ENCODE measurements at places on chromosomes 7 and 10. TPM values are rescaled to one million over a fixed set of nuclear protein-coding genes. Genes with fewer than 3 reads are reported as not detected.

GRCh38 chr10:85635650-85636049, 730.9 kb downstream of the GRID1 start:
- no peak for DNase-seq

DNA sequence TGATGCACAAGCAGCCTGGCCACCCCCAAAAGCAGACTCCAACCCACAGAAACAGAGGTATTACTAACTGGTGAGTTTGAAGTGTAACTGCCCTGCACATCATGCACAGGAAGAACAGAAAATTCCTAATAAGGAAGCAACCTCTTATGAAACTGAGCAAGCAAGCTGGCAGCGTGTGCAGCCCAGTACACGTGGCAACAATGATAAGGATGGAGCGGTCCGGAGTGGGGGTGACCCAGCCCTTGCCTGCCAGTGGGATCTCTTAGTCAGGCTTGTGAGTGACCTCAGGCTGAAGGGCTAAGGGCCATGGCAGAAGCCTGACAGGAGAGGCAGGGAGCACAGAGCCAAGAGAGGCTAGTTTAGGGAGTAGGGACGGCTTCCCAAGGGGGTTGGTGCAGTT, 22.1 kb upstream of the AOAH start:
- DNase-seq, result no peak

The TRPV6 gene
- under 0.01 TPM for total RNA-seq

DNA sequence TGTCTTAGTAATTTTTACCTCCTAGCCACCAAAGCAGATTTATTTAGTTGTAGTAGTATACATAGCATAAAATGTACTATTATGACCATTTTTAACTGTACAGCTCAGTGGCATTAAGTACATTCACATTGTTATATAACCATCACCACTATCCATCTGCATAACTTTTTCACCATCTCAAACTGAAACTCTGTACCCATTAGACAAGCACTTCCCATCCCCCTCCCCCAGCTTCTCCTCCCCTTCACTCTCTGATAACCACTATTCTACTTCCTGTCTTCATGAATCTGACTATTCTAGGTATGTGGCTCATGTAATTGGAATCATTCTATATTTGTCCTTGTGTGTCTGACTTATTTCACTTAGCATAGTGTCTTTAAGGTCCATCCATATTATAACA, 71.9 kb downstream of the MRPL32 start:
- no peak for DNase-seq

The ZNF722 gene
- total RNA-seq, result not detected

The DRGX gene
- total RNA-seq, result not detected

DNA sequence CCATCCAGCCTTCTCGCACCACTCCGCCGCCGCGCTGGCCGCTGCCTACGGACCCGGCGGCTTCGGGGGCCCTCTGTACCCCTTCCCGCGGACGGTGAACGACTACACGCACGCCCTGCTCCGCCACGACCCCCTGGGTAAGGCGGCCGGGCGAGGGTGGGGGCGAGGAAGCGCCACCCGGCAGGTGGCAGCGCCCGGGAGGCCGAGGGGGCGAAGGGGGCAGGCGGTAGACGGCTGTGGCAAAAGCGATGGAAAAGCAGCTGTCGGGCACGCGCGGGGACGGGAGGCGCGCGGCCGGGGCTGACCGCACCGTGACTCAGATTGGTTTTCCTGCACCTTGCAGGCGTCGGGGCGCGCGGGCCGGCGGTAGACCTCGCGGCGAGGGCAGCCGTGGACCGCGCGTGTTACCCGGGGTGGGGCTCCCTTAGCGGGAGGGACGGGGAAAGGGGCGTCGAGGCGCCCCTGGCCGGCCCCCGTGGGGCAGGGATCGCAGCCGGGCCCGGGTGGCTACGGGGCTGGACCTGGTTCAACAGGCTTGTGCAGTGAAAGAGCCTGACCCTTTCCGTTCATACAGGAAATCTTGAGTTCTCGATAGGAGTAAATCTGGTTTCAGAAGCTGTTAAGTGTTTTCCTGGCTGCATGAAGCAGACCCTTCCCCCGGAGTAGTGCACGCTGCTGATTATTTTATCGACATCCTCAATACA, 608 bp downstream of the HHEX start:
- no peak for DNase-seq

GRCh38 chr7:16881844-16882243, at the start of gene AGR3:
AGR3 (minus strand) TSS chr7:16881983; CDS start chr7:16878618, 3,365 bp downstream.
- DNase-seq, result no peak

- no peak for DNase-seq
These were observed 172.7 kb downstream of the SH3PXD2A start for GRCh38 chr10:103682631-103683030.

The ATRNL1 gene
- total RNA-seq, result 2.5 TPM

The PON3 gene
- total RNA-seq, result 1.3 TPM

- DNase-seq, result no peak
These were observed 118.3 kb downstream of the RAPGEF5 start for GRCh38 chr7:22238354-22239311.

DNA sequence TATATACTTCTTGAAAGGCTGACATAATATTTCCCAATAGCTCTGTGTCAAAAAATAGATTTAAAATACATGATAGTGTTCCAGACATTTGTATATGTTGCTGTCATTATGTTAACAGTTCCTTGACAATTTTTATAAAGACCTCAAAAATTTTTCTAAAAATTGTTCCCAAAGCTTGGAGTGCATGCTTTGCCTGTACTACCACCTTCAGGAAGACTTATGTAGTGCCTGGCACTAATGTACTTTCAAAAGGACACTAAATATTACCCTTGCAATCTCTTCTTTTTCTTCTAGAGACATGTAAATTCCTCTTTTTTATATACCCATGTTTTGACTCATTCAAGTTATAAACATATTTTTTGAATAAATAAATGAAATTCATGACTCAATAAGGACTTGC, 48.0 kb upstream of the SP8 start:
- no peak for DNase-seq

The TFPI2 gene
- 181 TPM for total RNA-seq

GRCh38 chr10:98312822-98313221, 44.8 kb upstream of the LOXL4 start:
- no peak for DNase-seq

- no peak for DNase-seq
These were observed 52.6 kb downstream of the PFKP start for GRCh38 chr10:3119796-3120459.

Data from omental fat pad (tissue), 4 donors.